Activated CD8-positive, alpha-beta memory T cell treated with anti-CD3 and anti-CD28 coated beads for 48 hours (primary cell): ENCODE measurements at places on chromosomes 16 and 17.
A peak's percentile ranks its signal among the peaks of the same experiment; 100 is the strongest.

DNA sequence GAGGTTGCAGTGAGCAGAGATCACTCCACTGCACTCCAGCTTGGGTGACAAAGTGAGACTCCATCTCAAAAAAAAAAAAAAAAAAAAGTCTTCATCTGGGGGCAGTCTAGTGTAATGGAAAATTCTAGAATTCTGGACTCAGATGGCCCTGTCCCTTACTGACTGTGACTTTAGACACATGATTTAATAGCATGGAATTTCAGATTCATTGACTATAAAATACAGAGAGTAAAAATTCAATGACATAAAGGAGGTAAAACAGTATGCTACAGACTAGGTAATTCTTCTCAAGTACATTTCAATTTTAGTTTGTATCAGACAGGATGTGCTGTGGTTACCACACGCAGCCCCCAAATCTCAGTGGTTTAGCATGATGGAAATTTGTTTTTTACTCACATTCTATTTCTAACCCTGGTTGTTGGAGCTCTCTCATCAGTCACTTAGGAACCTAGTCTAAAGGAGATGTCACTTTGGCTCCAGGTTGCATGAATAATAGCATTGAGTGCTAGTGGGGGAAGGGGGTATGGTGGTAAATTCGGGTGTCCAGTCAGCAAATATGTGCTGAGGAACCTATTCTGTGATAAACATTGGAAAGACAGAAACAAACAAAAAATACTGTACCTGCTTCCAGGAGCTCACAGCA lies 444.0 kb downstream of the XYLT1 start:
- no peak for DNase-seq

DNA sequence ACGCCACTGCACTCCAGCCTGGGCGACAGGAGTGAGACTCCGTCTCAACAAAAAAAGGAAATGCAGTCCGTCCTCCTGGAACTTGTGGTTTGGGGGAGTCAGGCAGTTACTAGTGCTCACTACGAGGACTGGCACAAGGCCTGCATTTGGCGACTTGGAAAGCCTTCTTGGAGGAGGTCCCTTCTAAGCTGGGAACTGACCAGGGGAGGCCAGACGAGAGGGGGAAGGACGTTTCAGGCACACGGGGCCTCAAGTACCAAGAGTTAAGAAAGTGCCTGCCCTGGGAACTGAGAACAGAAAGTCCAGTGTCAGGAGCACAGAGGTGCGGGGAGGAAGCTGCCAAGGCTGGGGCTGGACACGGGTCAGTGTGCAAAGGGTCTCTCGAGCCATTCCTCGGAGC lies 89.9 kb downstream of the ABR start:
- no peak for DNase-seq

- peak; percentile 54 for DNase-seq
These were observed 38.2 kb upstream of the CCDC182 start for GRCh38 chr17:57783338-57783742.

DNA sequence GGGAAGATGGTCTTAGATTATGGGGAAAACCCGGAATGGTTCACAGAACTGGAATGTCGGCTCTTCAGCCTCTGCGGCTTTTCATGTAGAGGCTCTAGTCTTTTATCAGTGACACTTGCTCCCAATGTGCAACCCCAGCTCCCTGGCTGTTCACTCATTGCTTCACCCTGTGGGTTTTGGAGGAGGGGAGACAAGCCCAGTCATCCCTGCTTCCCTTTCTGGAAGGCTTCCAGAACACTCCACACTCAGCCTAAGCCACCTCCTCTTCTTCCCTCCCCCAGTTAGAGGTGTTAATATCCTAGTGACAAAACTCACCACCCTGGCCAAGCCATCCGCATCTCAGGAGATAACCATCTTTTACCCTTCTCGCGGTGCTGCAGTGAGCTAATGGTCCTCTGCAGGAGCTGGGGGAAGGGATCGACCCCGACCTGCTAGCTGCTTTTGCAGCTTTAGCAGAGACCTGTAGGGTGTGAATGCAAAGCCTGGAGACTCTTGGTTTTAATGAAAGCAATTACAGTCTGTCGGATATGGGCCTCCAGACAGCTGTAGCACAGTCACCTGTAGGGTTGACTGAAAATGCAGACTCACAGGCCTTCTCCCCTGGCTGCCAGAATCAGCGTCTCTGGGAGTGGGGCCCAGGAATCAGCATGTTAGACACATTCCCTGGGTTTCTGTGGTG lies 24.3 kb upstream of the LASP1NB start:
- DNase-seq = no peak

- no peak for DNase-seq
These were observed 3.2 kb downstream of the USP32 start for GRCh38 chr17:60388742-60389141.

- DNase-seq = no peak
These were observed 10.0 kb upstream of the SLC4A1 start for GRCh38 chr17:44277976-44278375.

DNA sequence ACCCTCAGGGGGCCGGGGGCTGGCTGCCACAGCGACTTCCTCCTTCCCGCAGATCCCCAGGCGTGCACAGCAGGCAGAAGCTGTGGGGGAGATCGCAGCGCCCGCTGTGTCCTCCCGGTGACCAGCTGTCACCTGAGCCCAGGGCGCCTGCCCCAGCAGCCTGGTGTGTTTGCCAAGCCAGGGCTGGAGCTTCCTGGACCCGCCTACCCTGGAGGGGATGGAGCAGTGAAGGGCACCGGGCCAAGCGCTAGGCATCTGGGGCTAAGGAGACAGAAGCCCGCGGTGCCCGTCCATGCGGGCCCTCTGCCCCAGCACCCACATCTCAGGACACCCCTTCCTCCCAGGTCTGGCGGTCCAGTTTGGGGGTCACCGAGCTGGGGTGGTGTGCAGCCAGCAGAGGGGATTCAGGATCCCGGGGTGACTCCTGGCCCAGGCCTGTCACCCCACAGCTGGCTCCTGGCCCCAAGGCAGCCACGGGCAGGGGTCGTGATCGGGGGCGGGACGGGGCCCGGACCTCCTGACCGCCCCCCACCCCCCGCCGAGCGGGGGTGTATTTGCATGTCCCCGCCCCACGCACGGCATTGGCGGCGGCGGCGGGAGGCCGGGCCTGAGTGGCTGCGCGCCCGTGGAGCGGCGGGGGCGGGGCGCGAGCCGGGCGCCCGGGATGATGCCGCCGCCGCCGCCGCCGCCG lies at the start of gene RAB26:
RAB26 (plus strand) TSS at position 645 of the 691 bp plus-strand sequence. CDS start 159 bp downstream, outside the sequence.
- DNase-seq = no peak

- DNase-seq = no peak
These were observed 1.2 kb downstream of the B9D1 start for GRCh38 chr17:19361326-19361725.

DNA sequence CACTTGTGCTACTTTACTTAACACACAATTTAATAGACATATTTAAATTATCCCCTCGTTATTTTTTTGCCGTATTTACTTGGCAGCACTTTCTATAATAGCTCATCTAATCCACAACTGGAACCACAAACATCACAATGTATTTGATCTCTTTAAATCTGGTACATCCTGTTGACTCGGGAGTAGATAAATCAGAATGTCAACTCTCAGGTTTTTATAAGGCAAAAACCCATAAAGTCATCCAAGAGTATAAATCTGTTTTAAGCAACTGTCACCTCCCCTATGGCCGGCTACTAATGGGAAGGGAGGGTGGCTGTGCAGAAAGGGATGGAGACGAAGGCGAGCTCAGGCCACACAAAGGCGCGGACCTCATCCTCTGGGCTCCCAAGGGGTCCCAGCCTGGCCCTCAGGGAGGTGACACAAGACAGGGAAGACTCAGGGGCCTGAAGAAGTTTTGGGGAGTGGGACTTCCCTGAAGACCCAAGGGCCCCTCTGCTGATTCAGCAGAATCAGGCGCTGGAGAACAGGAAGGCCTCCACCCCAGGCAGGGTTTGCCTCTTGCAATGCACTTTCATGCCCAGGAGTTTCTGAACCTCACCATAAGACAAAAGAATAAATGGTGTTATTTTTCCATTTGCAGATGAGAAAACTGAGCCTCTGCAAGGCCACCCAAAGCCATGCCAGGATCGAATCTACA lies 122.5 kb downstream of the ZNF423 start:
- DNase-seq = no peak

GRCh38 chr17:49290690-49291359 lies 60.2 kb upstream of the PHOSPHO1 start:
- no peak for DNase-seq

GRCh38 chr16:66918355-66918754 lies 330 bp downstream of the CDH16 start:
- no peak for DNase-seq

DNA sequence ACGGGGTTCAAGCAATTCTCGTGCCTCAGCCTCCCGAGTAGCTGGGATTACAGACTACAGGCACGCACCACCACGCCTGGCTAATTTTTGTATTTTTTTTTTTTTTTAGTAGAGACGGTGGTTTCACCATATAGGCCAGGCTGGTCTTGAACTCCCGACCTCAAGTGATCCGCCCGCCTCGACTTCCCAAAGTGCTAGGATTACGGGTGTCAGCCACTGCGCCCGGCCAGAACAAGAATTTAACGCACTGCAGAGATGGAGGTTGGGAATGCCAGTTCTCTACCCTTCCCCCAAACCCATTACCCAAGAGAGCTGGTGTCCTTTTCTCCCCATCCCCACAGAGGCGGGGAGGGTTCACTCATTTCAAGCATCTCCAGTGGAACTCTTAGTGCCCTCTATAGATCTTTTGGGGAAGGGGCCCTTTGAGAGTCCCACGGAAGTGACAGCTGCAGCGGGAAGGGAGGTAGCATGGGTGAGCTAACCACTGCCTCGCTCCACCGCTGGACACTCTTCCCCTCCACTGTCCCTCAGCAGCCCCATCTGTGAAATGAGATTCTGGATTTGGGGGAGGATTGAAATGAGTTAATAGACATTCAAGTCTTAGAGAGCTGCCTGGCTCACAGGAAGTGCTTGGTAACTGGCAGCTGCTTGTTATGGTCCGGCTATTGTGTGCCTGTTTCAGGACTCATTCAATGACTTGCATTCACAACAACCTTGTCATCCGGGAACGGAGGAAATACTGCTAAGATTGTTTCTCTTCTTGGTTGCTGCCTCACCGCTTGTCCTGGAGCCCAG lies 3.5 kb upstream of the UBALD2 start:
- no peak for DNase-seq

- no peak for DNase-seq
These were observed 25.5 kb upstream of the SNN start for GRCh38 chr16:11642765-11643116.

DNA sequence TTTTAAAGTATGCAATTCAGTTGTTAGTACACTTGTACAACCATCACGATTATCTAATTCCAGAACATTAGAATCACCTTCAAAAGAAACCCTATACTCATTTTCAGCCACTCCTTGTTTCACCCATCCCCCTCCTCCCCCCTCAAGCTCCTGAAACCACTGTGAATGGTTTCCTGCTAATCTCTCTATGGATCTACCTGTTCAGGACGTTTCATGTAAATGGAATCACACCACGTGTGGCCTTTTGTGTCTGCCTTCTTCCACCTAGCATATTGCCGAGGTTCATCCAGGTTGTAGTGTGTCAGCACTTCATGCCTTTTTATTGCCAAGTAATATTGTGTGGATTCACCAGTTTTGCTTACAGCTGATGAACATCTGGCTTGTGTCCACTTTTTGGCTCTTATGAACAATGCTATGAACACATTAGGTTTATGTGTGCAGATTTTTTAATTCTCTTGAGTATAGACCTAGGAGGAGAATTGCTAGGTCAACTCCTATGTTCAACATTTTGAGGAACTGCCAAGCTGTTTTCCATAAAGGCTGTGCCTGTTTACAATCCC lies 17.8 kb downstream of the EIF4A3 start:
- DNase-seq = no peak

DNA sequence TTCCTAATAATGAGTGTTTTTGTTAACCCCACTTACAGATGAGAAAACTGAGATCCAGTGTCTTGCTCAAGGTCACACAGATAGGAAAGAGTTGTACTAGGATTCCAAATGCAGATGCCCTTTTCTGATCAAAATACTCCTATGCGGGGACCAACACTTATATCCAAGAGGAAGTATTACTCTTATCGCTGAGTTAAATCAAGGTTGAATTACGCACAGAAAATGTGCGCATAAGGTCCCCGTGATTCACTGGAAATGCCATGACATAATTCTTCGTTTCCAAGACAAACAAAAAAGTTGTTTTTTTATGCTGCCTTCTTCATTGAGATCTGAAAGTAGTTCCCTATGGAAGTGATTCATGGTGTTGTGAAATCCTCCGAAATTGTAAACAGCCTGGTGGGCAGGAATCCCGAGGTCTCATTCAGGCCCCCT lies 463.8 kb upstream of the HSBP1 start:
- no peak for DNase-seq

DNA sequence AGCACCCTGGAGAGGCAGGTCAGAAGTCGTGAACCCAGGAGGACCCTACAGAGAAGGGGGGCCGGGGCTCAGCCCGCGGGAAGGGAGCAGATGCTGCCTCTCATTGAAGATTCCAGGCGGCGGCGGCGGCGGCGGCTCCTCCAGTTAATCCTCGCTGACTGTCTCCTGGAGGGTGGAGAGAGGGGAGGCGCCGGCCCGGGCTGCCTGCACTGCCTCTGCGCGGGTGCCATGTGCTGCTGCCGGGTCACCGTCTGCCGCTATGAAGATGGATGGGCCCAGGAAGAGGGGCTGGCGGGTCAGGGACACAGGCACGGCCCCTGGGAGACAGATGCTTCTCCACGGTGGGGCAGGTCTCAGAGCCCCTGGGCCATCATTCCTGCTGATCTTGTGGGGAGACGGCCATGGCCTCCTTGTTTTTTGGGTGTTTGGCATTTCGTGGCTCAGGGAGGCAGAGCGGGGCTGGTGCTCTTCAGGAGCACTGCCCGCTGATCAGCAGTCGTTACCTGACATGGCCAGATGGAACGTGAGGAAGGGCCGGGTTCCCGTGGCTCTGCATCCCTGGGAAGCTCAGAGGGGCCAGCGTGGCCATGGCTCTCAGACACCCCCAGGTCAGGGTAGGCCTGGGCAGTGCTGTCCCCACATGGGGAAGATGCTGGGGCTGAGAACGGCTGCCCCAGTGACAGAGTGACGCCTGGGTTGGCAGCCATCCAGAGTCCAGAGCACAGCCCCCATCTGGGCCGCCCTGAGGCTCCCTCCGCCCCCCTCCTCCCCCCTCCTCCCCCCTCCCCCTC lies 36.1 kb downstream of the GINS2 start:
- no peak for DNase-seq

- DNase-seq = no peak
These were observed 83.0 kb downstream of the ANKRD11 start for GRCh38 chr16:89407282-89407924.

DNA sequence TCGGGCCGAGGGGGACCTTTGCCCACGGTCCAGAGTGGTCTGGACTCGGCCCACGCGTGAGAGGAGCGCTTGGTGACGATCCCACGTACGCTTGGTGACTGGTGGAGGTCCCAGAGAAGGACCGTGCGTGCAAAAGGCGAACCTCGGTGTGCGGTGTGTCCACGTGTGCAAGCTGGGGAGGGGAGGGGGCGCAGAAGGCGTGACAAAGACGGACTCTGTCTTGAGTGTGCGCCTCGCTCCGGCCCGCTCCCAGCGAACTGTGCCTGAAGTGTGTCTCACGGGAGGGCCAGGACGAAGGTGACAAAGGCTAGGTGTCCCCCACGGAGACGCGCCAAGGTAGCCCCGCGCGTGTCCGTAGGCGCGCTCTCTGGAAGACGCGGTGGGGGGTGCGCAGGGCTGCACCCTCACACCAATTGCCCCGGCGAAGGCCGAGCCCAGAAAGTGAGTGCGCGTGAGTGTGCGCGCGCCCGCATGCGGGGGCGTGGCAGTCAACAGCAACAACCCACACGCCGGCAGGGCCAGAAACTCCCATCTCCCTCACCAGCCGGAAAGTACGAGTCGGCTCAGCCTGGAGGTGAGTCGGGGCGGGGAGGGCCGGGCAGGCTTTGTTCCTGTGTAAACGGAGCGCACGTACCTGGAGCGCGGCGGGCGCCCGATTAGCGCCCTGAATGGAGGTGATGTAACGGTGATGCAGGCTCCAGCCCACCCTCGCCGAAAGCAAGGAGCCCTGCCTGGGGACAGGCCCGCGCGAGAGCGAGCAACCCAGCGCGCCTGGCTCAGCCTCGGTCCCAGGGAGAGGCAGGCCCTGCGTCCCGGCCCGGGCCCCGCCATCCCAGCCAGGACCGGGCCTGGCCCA lies at the start of gene GPRC5C:
GPRC5C (plus strand) TSS at position 521 of the 856 bp plus-strand sequence. CDS start 7,689 bp downstream, outside the sequence.
- DNase-seq = no peak
